Spinal cord (tissue), 10 donors: ENCODE measurements at places on chromosomes 7 and 10.
A peak's percentile ranks its signal among the peaks of the same experiment; 100 is the strongest.

GRCh38 chr7:134293002-134293740 lies 23.6 kb downstream of the SLC35B4 start:
- DNase-seq = no peak

GRCh38 chr7:77383333-77383740 lies 32.8 kb downstream of the GSAP start:
- no peak for DNase-seq

DNA sequence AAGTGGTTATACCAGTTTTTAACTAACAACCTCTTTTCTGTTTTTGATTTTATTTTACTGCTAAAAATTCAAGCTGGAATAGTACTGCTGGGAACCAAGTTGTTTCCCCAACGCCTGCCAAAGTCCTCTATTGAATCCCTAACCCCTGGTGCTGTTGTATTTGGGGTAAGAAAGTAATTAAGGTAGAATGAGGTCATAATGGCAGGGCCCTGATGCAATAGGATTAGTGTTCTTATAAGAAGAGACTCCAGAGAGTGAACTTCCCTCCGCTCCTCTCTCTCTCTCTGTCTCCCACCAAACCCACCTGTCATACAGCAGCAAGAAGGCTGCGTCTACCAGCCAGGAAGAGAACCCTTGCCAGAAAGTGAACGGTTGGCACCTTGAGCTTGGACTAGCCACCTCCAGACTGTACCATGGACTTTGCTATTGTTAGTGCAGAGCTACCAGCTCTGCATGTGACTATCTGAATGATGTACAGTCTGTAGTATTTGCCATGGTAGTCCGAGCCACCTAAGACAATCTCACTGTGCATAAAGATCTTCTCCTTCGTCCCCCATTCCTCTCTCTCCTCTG lies 86.5 kb upstream of the KLF6 start:
- DNase-seq = no peak

- DNase-seq = no peak
Measured at GRCh38 chr7:158053183-158053915, 534.3 kb downstream of the PTPRN2 start.

DNA sequence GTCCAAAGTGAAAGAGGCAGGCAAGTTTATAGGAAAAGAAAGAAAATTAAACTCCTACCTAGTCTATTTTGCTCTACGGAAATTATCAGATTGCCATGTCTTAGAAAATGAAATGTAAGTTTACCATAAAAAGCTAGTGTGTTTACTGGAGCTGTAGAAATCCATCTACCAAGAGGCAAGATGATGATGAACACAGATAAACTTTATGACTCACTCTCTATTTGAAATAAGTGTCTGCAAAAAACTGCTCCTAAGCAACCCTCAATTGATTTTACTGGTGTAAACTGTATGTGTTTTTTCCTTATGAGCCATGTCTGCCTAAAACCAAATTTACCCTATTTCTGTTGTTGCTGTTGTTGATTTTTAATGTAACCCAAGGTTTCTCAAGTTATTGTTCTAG lies 73.8 kb upstream of the TMEM106B start:
- no peak for DNase-seq

- DNase-seq = peak; percentile 50
Measured at GRCh38 chr10:57657164-57657765, 610.4 kb downstream of the IPMK start.

GRCh38 chr7:135798095-135798494 lies 49.5 kb upstream of the FAM180A start:
- DNase-seq = no peak

DNA sequence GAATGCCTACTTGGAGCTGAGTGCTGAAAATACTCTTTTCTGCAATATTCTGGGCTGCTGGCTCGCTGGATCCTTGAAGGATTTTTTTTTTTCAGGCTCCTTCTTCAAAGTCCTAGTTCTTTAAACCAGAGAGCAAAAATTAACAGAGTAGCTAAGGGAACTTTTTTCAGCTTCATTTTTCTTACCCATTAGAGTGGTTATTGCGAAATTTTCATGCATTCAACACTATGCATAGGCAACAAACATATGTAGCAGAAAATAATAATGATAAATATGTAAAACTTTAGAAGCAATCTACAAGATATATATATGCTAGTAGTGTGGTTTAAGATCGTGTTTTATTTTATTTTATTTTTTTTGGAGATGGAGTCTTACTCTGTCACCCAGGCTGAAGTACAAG lies 264.6 kb downstream of the SFMBT2 start:
- no peak for DNase-seq

DNA sequence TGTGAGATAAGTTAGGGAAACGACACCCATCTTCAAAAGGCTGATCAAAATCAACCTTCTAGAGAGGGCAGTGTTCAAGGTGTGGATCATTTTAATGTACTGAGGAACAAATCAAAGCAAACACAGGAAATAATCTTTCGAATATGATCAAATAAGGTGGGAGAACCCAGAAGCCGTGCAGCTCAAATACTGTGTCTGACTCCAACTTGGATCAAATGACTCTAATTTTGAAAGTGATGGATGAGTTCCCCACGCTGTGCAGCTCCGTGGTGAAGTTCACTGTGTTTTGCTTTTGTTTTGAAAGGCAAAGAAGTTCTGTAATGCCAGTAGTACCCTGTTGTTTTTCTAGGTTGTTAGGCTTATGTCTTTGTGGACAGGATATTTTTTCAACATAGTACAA lies 250.9 kb downstream of the SFMBT2 start:
- DNase-seq = no peak

- DNase-seq = no peak
Measured at GRCh38 chr7:13016592-13017332, 329.3 kb downstream of the ARL4A start.

DNA sequence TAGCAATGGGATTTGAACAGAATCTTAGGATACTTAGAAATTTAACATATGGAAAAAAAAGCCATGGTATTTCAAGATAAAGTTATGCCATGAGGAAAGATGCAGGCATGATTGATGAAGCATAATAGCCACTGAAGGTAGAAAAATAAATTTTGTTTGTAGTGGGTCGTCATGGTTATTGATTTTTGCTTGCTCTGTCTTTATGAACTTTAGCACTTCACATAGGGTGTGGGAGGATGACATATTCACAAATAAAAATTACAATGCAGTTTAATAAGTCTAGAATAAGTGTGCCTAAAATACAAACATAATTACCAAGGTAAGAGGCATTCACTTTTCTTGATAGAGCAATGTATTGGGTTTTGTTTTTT lies 129.1 kb upstream of the SEMA3E start:
- DNase-seq = no peak

DNA sequence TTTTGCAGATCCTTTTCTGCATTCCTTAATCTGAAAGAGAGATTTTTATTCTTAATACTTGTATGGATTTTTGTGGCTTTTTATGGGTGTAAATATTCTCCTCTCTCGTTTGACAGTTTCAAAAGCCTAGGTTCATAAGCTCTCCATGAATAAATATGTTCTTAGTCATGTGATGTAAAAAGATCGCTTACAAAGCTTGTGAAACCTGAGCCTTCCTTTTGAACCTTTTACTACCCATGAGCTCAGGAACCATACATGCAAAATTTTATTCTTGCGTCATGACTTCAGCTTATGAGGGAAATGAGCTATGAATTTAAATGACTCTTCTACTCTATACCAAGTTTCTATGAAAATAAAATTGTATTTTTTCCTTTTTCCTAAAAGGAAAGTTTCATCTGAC lies 98.7 kb downstream of the POLL start:
- no peak for DNase-seq

- DNase-seq = no peak
Measured at GRCh38 chr10:27838901-27839300, 93.3 kb upstream of the MKX start.

GRCh38 chr7:39721345-39721744 lies 98.0 kb downstream of the RALA start:
- no peak for DNase-seq

GRCh38 chr7:112410092-112410491 lies 40.2 kb upstream of the IFRD1 start:
- DNase-seq = no peak

DNA sequence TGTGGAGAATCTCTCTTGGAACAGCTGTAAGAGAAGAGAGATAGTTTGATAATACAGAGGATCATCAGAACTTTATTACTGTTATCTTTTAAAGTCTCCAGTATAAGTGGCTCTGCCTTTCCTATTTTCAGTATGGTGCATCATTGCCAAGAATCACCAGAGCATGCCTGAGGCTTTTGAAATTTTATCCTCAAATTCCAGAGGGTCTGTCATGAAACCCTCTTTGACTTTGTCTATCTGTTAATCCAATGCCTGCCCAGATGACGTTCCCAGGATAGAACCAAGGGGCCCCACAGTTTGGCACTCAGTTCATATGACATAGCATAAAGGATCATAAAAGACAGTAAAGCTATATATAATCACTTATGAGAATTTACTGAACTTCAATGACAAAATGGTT lies 35.3 kb upstream of the SEMA3C start:
- DNase-seq = no peak

DNA sequence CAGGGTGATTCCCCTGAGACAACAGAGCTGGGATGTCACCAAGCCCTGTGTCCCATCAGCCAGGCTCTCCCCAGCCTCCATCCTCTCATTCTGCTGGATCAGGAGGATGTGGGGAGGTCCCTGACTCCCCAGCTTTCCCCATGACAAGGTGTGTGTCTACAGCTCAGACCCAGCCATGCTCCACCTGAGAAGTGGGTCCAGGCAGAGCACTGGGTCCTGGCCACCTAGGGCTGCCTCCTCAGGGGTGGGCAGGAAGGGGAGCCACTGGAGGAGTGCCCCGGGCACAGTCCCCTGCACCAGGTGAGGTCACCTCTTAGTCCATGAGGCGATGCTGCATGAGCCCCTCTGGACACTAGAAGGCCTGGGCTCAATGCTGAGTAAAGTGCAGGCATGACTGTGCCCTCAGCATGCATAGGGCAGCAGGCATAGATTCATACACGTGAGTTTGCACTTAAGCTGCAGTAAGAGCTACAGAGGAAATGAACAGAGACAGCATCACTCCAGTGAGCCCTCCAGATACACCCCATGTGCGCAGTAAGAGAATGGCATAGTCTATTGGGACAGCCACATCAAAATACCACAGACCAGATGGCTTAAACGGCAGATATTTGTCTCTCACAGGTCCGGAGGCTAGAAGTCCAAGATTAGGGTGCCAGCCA lies 48.3 kb downstream of the ALOX5 start:
- DNase-seq = no peak

GRCh38 chr7:120939345-120939744 lies 11.2 kb upstream of the ING3 start:
- DNase-seq = no peak

GRCh38 chr10:100528123-100528886 lies 1.4 kb downstream of the NDUFB8 start:
- DNase-seq = no peak

- DNase-seq = no peak
Measured at GRCh38 chr10:28774051-28774995, 97.0 kb downstream of the BAMBI start.

GRCh38 chr10:132305654-132306342 lies 2.0 kb downstream of the STK32C start:
- DNase-seq = no peak

DNA sequence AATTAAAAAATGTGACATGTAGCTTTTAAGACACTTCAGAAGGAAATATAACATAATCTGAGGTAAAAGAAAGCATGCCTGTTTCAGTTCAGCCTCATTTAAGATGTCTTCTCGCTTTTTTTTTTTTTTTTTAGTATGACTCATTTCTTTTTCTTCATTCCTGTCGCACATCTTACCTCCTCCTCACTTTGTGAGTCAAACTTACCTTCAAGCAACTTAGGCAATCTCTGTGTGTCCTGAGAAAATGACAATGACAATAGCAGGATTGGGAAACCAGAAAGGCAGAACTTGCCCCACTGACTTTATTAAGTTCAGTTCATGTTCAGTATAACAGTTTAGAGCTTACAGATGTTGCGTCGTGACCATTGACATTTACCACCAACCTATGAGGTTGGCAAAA lies 7.7 kb downstream of the PTN start:
- no peak for DNase-seq

DNA sequence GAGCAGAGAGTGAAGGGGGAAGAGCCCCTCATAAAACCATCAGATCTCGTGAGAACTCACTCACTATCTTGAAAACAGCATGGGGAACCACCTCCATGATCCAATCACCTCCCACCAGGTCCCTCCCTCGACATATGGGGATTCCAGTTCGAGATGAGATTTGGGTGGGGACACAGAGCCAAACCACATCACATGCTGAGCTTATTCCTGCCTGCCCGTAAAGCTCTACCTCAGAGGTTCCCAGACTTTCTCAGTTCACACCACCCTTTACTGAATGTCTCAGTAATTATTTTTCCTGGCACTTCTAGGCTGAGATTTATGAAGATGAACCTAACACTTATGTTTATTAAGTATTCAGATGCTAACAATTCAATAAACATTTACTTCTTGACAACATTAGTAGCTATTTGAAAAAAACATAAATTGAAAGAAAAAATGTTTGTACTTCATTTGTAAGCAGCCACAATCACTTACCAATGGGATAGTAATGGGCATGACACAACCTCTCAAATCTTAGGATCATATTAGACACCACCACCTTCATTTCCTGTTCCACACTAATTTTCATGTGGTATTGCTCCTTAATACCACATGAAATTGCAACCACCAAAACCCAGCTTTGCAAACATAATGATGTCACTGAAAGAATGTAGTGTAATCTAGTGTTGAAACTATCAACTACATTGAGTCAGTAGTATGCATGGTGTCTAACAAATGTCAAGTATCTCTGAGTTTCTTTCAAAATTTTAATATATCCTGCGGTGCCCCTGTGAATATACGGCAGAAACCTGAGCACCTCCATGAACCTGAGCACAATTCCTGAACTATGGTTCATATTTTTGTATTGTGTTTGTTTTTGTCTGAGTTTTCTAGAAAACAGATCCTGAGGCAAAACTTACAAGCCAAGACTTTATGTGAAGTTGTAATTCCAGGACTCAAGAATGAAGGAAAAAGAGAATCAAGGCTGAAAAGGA lies 4.5 kb upstream of the DGKI start:
- DNase-seq = no peak

- DNase-seq = peak; percentile 80
Measured at GRCh38 chr7:104980841-104981671, 32.9 kb upstream of the KMT2E start.

GRCh38 chr7:38448054-38448453 lies 174.6 kb upstream of the TARP start:
- no peak for DNase-seq

GRCh38 chr10:115624448-115624847 lies 531.3 kb downstream of the ATRNL1 start:
- no peak for DNase-seq

- DNase-seq = no peak
Measured at GRCh38 chr7:3260401-3260715, 40.7 kb upstream of the SDK1 start.

- no peak for DNase-seq
Measured at GRCh38 chr10:86122646-86123045, 243.9 kb downstream of the GRID1 start.
